T follicular helper cell (primary cell): ENCODE measurements at places on chromosomes 12 and 14.

DNA sequence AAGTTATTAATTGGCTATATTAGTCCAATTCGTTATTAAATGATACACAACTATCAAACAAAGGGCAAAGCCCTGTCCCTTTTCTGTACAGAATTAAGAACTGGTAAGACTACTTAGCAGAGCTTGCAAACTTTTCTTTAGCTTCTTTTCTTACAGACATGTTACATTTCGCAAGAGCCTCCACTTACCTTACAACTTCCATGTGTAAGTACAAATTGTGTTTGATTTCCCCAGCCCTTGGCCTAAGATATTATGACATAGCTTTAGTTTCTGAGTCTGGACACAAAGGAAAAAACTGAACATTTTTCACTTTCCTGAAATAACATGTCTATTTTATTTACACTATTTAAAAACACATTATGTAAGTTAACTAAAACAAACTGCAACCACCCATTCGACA is 1.7 kb downstream of the ATF7 start:
- no peak for DNase-seq

GRCh38 chr14:78448164-78449094 is 278.3 kb downstream of the NRXN3 start:
- DNase-seq, result no peak

DNA sequence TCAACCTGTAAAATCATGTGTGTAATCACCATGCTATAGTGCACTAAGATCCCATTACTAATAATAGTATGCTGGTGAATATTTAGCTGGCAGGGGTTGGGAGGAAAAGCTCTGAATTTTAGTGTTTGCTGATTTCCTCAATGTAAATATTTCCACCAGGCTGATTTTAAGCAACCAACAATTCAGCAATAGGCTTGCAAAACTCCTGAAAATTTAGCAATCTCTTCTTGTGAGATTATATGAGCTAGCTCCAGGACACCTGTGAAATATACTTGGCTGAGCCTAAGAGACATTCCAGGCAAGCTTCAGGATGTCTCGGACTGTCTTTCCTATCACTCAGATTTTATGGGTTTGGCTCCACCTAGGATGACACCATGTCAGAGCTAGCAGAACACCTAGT is 106.9 kb upstream of the ANO4 start:
- no peak for DNase-seq

DNA sequence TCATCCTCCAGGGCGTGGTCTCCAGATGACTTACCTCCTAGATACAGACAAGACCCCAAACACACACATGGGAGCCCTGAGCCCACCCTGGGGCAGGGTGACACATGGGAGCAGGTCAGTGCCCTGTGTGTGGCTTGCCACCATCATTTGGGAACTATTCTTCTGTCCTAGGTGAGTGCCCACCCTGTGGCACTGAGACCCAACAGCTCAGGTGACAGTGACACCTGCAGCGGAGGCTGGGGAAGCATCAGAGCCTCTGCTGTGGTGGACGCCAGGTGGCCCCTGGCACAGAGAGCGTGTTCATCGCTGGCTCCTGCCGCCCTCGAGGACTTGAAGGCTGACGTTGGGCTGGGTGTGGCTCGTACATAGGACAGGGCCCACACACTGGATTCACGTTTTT is 23.0 kb downstream of the SFSWAP start:
- DNase-seq, result no peak

DNA sequence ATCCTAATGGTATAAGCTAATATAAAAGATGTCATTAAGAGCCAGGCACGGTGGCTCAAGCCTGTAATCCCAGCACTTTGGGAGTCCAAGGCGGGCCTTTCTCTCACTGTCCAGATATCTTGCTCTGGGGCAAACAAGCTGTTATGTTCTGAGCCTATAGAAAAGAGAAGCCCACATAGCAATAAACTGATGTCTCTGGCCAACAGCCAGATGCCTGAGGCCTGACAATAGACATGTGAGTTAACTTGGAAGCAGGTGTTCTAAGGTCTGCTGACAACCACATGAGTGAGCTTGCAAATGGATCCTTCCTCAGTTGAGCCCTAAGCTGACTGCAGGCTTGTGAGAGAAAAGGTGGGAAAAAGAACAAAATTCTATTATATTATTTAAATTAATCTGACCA is 25.0 kb downstream of the YAF2 start:
- DNase-seq, result no peak

DNA sequence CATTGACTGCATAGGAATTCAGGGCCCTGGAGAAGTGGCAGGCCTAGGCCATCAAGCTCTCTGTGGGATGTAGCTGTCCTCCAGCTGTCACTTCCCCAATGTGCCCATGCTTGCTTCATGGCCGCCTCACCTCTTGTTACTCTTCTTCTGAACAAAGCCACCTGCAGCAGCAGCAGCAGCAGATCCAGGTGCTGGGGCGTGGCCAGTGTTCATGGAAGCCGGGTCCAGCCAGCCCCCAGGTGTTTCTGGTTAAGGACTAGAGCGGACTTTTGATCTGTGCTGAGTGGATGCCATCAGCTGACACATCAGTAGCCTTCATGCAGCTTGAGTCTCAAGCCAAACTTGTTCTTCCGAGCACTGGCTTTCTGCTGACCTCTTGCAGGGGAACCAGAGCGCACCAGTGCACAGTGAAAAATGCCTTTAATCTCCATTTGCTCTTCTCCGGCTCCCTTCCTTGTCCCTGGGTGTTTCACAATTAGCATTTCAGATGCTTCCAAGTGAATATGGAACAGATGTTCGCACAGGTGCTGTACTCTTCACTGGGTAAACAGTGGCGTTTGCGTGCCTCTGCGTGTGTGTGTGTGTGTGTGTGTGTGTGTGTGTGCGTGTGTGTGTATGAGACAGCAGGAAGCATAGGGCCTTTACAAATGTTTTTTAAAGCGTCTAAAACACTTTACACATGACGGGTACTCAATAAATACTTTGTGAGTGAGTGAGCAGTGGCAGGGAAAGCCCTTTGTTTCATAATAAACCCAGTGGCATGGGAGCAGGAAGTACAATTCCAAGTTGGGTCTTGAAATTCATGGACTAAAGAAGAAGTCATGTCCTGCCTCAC is 20.1 kb downstream of the TPCN1 start:
- DNase-seq, result no peak

- DNase-seq, result no peak
Observed at GRCh38 chr12:11174022-11174421, 3.0 kb downstream of the SMIM10L1 start.

DNA sequence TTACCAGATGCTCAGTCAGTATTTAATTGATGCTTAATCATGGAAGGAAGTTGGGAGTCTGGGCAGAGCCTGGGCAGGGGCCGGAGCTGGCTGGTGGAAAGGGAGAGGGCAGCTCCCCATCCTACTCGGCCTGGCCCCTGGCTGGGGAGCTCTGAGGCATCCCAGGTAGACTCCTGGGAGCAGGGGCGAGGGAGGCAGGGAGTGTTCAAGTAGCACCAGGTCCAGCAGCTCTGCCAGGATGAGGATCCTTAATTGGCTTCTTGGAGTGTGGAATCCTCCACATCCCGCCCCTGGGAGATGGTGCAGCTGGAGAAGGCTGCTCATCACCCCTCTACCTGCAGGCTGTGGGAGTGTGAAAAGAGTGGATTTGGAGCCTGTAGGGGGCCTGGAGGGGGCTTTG is 30.9 kb downstream of the SYNDIG1L start:
- DNase-seq, result no peak

GRCh38 chr14:95490138-95490509 is 26.3 kb downstream of the SYNE3 start:
- DNase-seq, result no peak

GRCh38 chr14:100606687-100607610 is 19.7 kb upstream of the BEGAIN start:
- DNase-seq, result no peak

DNA sequence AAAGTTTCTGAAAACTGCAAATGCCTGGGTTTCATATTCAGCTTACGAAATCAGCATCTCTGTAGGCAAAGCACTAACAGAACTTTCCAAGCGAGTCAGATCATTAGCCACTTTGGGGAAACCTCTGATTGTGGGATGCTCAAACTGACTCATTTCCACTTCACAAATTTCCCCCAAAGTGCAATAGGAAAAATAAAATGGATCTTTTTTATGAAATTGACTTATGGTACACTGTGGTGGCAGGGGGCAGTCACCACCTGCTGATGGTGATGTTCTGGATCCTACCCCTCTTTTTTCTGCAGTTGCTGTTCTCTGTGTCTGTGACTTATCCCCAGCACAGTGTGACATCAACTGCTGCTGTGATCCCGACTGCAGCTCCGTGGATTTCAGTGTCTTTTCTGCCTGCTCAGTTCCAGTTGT is 5.6 kb downstream of the TCTN1 start:
- DNase-seq, result no peak

- DNase-seq, result no peak
Observed at GRCh38 chr12:68176257-68176656, 16.7 kb upstream of the IFNG start.

DNA sequence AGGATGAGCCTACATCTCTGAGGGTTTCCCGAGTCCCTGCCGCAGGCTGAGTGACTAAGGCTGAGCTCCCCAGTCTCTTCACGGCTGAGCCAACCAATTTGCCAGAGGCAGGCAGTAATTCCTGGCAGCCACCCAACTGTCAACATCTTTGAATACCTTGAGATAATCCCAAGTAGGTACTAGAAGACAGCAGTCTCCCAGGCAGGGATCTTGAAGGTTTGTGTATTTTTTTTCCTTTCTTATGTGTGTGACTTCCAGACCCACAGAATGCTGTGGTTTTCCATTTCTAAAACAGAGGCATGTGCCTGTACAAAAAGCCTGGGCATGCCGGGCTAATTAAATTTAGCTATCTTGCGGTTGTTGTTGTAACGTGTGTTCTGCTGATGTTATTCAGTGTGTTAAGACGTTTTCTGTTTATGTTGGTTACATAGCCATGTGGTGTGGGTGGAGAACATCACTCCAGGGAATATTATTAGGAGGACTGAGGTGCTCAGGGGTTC is 155.5 kb downstream of the ANO2 start:
- DNase-seq, result no peak

GRCh38 chr12:115988212-115988611 is 289.3 kb downstream of the MED13L start:
- DNase-seq, result no peak

DNA sequence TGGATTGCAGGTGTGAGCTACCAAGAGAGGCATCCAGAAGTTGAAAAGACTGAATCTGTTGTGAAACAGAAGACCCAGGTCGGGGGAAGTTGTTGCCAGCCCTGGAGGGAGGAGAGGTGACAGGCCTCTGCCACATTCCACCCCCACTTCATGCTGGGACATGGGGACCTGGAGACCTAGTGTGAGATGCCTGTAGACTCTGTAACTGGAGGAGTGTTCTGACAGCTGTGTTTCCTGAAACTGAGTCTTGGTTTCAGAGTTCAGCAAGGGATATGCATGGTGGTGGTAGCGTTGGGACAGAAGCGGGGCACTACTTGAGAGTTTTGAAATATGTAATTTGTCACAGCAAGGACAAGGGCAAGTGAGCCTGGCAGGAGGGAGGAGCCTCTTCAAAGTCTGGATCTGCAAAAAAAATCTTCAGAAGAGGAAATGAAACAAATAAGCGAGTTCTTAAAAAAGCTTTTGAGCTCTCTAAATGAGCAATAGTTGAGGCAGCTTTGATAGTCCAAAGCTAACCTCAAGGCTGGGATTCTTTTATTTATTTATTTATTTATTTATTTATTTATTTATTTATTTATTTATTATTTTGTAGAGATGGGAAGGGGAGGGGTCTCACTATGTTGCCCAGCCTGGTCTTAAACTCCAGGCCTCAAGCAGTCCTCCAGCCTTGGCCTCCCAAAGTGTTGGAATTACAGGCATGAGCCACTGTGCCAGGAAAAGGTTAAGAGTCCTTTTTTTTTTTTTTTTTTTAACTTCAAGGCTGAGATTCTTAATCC is 58.9 kb upstream of the EEA1 start:
- no peak for DNase-seq

- no peak for DNase-seq
Observed at GRCh38 chr12:53067993-53068770, 11.0 kb downstream of the SPRYD3 start.

DNA sequence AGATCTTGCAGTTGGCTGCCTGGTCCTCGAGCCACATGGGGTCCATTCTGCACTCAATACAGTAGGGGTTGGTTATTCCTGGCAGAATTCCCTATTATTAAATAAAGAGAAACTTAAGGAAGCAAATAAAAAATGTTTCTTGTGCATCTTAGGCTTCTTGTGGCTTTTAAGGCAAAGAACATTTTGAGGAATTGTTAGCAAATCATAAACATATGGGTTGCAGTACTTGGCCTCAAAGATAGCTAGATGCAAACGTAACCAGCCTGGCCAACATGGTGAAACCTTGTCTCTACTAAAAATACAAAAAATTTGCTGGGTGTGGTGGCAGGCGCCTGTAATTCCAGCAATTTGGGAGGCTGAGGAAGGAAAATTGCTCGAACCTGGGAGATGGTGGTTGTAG is 50.8 kb upstream of the KCNA5 start:
- no peak for DNase-seq

GRCh38 chr14:64266239-64266638 is 27.9 kb downstream of the ESR2 start:
- DNase-seq, result no peak

DNA sequence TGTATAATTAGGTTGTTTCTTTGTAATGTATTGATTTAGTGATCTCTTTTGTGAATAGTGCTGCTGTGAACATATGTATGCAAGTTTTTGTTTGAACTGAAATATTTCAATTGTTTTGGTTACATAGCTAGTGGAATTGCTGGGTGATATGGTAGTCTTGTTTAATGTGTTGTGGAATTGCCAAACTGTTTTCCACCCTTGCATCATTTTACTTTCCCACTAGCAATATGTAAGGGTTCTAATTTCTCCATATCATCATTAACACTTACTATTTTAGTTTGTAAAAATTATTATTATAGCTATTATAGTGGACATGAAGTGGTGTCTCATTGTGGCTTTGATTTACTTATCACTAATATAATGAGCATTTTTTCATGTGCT is 5.9 kb downstream of the G2E3 start:
- DNase-seq, result no peak

DNA sequence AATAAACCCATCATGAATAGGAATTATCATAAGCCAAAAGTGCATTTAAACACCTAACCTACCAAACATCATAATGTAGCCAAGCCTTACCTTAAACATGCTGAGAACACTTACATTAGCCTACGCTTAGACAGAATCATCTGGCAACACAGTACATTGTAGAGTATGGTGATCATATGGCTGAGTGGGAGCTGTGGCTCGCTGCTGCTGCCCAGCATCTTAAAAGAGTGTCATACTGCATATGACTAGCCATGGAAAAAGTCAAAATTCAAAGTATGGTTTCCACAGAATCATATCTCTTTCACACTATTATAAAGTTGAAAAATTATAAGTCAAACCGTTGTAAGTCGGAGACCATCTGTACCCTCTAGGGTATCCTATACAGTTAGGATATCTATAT is 32.0 kb upstream of the PRPF39 start:
- no peak for DNase-seq

DNA sequence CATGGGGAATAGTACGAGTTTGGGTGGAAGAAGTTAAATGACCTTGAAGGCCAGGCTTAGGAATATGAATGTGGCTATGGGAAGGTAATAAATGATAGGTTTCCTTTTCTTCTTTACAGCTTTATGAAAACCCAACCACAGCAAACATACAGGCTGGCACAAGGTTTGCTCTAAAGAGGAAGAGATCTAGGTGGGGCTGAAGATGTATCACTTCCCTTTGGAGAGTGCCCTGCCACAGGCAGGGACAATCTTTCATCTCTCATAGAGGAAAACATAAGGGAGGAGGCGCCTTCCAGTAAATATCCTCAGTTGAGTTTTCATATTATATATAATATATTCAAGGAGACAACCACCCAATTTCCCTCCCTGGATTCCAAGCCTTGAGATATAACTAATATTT is 72.9 kb upstream of the FRMD6 start:
- no peak for DNase-seq
